EH (cell line): ENCODE measurements at places on chromosomes 3 and 15.

DNA sequence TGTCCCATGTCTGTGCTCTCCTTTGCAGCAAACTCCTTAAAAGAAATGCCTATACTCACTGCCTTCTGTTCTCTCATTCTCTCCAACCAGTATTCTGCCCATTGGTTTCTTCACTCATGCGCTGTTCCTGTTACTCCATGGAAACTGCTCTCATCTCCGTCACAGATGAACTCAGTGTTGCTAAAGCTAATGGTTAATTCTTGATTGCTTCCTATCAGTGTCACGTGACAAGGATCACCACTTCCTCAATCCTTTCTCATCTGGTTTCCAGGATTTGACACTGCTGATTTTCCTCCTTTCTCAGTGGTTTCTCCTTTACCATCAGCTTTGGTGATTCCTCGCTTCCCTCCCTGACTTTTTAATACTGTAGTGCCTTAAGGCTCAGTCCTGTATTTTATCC, 2.6 kb downstream of the DPH3 start:
- DNase-seq, result no peak

- DNase-seq, result no peak
Measured at GRCh38 chr15:70071799-70072198, 25.9 kb downstream of the TLE3 start.

DNA sequence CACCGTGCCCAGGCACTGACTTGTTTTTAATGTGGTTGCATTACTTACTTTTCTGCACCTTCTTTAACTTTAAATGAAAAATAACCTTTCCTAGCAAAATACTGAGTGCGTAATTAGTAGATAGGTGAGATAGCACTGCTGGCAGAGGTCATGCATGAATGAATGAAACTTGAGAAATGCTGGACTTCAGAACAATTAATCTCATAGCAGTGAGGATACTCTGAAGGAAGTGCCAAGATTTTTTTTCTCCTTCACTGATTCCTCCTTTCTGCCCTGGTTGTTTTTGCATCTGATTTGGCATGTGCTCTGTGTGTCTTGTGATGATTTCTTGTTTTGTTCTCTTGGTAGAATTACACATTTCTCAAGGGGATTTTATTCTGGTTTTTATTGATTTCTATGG, 378.9 kb downstream of the PTPRG start:
- DNase-seq, result no peak

- DNase-seq, result no peak
Measured at GRCh38 chr15:52674831-52675230, 4.4 kb downstream of the ATOSA start.
